ENCODE measurements at places on chromosomes 2 and 18. TPM values are rescaled to one million over a fixed set of nuclear protein-coding genes. Genes with fewer than 3 reads are reported as not detected.

DNA sequence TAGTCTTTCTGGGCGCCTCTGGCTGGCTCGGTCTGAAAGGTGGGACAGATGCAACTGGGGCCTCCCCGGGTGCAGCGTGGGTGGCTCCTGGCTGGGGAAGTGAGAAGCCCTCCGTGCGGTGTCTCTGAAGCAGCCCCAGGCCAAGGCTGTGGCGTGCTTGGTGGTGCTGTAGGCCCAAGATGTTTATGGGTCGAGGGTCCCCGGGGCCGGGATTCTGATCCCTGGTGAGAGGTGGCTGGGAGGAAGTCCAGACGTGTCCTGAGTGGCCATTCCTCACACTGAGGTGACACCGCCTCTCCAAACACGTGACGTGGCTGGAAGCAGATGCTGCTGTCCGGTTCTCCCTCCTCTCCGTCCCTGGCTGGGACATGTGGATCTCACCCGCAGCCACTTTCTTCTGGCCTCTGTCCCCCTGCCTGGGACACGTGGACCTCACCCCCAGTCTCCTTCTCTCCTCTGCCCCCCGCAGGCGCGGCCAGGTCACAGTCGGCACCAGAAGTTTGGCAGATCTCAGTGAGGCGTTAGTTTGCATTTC, 12.6 kb downstream of the RTP5 start:
- DNase-seq, result peak; percentile 45

GRCh38 chr18:27901424-27902226, 275.3 kb downstream of the CDH2 start:
- no peak for DNase-seq

GRCh38 chr18:62881509-62882016, 166.2 kb downstream of the PHLPP1 start:
- peak; percentile 91 for DNase-seq

DNA sequence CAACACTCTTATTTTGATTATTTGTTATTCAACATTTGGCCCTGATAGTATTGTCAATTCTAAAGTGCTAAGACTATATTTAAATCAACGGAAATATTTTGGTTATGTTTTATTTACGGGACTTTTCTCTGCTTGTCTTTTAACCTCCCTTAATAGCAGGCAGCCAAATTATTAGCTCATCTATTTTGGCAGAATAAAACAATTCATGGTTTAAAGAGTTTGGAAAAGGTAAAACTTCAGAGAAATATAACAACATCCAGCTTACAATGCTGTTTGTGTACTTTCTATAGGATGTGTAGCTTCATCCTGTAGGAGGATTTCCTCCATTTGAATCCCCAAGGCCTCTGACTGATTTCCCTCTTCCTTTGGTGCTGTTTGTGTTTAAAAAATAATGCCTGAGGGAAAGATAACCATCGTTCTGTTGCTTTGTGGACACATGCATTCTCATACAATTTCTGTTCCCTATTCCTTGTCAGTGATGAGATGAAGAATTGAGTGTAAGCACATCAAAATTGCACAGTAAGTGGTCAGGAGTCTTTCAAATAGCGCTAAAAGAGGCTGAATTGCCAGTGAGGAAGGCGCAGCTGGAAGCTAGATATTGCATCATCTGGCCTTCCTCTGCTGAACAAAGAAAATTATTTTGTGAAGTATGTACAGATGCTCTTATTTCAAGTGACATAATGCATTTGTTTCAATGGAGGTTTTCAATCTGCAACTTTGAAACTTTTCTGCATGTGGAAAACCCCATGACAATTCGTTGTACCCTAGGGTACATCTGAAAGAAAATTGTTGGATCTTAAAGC, 80.3 kb downstream of the CD28 start:
- peak; percentile 59 for DNase-seq

- DNase-seq, result no peak
Observed at GRCh38 chr2:170339322-170339721, 161.4 kb downstream of the MYO3B start.

GRCh38 chr2:201448701-201449100, 2.6 kb downstream of the TRAK2 start:
- peak; percentile 23 for DNase-seq

- DNase-seq, result no peak
Observed at GRCh38 chr2:8498994-8499393, 182.9 kb upstream of the ID2 start.

- DNase-seq, result no peak
Observed at GRCh38 chr2:203878063-203878462, 10.5 kb downstream of the CTLA4 start.

GRCh38 chr2:65661980-65662653, 229.7 kb upstream of the SPRED2 start:
- DNase-seq, result peak; percentile 32

The RUFY4 gene
- total RNA-seq, result not detected

The TCF23 gene
- not detected for total RNA-seq

The KCNS3 gene
- 44.5 TPM for total RNA-seq

The PIK3C3 gene
- total RNA-seq, result 43.0 TPM

Measured in RPMI7951 (cell line).